ENCODE measurements at places on chromosomes 6 and 20.

DNA sequence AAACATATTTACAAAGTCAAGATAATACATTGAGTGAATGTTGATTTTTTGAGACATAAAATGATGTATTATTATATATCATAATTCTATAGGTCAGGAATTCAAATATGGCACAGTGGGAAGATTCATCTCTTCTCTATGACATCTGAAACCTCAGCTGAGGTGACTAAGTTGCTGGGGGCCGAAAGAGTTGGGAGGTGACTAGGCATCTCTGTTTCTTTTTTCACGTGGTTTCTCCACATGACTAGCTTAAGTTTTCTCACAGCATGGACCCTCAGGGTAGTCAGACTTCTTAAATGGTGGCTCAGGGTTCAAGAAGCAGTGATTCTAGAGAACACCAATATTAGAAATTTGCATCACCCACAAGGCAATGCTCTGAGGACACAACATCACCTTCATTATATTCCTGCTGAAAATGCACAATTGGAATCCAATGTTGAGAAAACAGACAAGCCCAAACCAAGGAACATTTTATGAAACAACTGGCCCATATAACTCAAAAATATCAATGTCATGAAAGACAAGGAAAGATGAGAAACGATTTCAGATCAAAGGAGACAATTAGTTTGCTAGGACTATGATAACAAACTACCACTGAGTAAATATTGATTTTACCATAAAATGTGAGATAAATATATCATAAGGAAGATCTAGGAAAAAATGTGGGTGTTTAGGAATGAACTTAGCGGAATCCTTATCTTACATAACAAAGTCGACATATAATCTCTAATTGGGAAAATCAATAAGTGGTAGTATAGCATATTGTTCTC is 273.3 kb upstream of the IRAK1BP1 start:
- DNase-seq, result no peak

DNA sequence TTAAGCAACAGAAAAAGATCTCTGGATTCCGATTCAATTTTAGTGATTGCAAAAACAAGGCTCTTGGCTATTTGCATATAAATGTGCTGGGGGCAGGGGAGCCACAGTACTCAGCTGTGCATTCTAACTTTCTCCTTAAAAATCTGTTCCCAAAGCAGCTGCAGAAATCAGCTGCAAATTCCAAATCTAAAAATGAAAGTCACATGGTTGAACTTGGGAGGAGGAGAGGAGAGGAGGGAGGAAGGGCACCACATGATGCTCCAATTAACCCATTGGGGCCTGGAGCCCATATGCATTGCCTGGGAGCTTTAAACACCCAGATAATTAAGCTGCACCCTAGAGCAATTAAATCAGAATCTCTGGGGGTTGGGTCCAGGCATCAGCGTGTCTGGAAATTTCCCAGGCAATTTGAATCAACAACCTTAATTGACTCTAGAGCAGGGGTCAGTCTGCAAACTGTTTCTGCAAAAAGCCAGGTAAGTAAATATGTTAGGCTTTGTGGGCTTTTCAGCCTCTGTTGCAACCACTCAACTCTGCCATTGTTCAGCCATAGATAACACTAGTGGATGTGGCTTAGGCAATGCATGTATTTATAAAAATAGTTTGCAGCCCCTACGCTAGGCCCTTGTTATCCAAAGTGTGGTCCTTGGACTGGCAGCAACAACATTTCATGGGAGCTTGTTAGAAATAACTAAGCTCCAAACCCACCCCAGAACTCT is 508.1 kb downstream of the KIF16B start:
- DNase-seq, result no peak

DNA sequence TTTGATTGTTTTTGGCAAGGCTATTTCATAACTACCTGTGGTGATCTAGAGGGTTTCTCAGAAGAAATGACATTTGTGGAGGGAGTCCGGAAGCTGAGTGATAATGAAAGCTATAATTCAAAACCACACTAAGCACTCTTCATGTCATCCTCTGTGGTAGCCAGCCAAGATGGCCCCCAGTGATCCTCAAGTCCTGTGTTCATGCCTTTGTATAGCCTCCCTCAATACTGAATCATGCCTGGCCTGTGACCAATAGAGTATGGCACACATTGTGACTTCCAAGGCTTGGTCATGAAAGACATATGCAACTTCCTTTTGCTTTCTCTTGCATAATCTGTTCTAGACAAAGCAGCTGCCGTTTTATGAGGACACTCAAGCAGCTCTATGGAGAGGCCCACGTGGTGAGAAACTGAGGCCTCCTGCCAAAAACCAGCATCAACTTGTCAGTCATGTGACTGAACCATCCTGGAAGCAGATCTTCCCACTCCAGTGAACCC is 12.8 kb upstream of the DNAAF9 start:
- DNase-seq, result no peak

DNA sequence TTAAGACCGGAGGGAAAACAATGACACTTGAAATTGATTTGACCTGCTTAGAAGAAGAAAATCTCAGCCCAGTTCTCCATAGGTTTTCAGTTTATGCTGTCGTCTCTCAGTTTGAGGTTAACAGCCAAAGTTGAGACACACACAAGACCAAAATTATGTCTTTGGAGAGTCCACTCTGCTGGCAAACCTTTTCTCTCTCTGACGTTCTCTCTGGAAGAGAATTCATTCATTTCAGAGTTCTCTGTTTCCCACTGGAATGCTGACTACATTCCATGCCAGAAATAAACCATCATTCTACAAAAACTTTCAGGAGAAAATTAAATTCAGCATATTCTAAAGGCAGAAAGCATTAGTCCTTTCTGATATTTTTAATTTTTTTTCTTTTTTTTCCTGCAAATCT is 155.2 kb downstream of the TFAP2A start:
- no peak for DNase-seq

DNA sequence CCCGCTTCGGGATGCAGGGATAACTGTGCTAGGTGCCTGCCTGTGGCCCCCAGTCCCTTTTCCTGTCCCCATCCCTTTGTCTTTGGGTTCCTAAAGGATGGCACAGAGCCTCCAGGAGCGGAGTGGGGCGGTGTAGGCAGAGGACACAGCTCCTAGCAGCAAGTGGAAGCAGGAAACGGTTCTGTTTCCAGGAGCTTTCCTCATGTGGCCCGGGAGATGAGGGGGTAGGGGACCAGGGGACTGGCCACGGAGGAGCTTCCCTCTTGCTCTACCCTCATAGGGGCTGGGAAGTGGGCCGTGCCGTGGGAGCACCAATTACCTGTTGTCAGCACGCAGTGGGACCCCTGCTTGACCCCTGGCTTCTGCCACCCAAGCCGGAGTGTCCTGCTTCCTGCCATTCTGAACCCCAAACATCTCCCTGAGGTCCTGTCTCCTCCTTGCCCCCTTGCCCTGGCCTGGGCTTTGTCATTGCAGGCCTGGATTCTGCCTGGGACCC is 76.9 kb downstream of the SRC start:
- no peak for DNase-seq

GRCh38 chr6:119390247-119390793 is 40.8 kb upstream of the MAN1A1 start:
- DNase-seq, result no peak

DNA sequence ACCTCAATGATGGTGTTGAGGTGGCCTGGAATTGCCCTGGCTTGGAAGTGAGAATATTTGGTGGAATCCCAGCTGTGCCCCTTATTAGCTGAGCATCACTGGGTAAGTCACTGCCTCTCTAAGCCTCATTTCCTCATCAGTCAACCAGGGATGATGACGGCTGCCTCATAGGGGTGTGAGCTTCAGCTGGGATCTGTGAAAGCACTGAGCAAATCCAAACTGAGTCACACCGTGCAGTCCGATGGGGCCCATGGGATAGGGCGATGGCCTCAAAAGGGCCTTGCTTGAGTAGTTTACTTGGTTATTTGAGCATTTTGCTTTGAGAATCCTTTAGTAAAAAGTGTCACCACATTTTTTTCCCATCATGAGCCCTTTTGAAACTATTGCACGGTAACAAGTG is 1.1 kb downstream of the SLC22A1 start:
- DNase-seq, result no peak
